T-helper 9 cell (primary cell): ENCODE measurements at places on chromosomes 12 and 14.

- no peak for DNase-seq
Measured at GRCh38 chr12:93798279-93799151, 121.3 kb downstream of the CRADD start.

GRCh38 chr12:109592905-109593272, 19.3 kb downstream of the MVK start:
- no peak for DNase-seq

- no peak for DNase-seq
Measured at GRCh38 chr12:128852885-128853599, at the start of gene GLT1D1. Gene GLT1D1, plus strand, starts transcription at chr12:128853478. Its CDS starts 104 bp downstream, at chr12:128853582.

- DNase-seq: no peak
Measured at GRCh38 chr14:71005076-71005475, 97.8 kb downstream of the PCNX1 start.

GRCh38 chr12:33628087-33628486, 188.5 kb upstream of the SYT10 start:
- no peak for DNase-seq

- no peak for DNase-seq
Measured at GRCh38 chr12:45112306-45112705, 61.4 kb upstream of the DBX2 start.

GRCh38 chr14:31858868-31859267, 218.2 kb upstream of the ARHGAP5 start:
- no peak for DNase-seq

GRCh38 chr14:42353315-42353714, 746.6 kb downstream of the LRFN5 start:
- no peak for DNase-seq

DNA sequence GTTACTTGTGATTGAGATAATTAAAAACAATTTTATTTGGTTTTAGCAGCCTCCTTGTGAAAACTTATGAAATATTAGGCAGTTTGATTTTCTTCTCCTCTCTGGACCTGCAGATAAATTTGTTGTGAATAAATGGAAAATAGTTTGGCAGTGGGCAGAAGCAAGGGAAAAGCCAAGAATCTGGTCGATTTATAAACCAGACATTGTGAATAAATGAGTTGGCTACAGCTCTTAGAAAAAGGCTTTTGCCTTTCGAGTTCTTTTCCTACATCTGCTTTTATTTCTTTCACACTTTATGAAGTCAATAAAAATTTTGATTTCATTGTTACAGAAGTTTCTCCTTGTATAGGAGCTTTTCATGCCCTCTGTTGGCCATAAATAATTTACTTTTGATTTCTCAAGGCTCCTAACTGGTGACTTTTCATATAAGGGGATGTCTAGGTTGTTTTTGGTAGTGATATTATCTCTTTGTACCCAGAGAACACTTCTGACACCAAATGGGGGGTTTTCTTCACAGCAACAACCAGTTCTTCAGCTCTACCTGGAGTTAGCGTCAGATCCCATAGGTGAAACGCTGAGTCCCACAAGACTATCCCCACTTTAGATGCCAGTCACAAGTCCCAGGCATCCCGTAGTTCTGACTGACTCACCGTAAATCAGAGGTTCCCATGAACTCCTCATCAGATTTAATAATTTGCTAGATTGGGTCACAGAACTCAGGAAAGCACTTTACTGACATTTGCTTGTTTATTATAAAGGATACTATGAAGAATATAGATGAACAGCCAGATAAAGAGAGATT, 136.5 kb upstream of the DNM1L start:
- no peak for DNase-seq

DNA sequence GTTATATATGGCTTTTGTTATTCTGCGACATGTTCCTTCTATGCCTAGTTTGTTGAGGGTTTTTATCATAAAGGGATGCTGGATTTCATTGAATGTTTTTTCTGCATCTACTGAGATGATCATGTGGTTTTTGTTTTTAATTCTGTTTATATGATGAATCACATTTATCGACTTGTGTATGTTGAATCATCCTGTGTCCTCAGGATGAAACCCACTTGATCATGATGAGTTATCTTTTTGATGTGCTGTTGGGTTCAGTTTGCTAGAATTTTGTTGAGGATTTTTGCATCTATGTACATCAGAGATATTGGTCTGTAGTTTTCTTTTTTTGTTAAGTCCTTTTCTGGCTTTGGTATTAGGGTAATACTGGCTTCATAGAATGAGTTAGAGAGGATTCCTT, 291.2 kb downstream of the AKAP6 start:
- no peak for DNase-seq

DNA sequence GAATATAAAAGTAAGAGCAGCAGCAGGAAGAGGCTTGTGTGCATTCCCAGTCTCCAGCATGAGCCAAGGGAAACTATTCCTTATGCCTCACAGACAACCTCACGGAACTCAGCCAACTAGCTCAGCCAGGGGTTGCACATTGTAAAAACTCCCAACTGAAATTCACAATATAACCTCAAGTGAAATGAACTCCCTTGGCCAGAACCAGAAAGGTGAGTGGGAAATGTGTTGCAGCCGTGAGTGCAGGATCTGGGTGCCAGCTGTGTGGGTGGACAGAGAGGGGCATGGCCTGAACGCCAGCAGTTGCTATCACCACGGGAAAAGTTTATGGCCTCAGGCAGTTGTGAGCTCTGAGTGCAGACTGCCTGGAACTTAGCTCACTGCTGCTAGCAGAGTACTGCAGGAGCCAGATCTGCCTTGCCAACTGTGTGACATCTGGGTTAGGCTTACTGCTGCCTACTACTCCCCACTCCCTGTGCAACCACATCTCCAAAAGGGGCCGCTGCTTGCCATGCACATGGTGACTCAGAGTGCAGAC, 2.3 kb upstream of the CLEC1A start:
- DNase-seq: no peak

GRCh38 chr14:26286913-26287205, 311.0 kb downstream of the NOVA1 start:
- DNase-seq: no peak

GRCh38 chr14:58638231-58639197, 752 bp downstream of the DACT1 start:
- DNase-seq: no peak

DNA sequence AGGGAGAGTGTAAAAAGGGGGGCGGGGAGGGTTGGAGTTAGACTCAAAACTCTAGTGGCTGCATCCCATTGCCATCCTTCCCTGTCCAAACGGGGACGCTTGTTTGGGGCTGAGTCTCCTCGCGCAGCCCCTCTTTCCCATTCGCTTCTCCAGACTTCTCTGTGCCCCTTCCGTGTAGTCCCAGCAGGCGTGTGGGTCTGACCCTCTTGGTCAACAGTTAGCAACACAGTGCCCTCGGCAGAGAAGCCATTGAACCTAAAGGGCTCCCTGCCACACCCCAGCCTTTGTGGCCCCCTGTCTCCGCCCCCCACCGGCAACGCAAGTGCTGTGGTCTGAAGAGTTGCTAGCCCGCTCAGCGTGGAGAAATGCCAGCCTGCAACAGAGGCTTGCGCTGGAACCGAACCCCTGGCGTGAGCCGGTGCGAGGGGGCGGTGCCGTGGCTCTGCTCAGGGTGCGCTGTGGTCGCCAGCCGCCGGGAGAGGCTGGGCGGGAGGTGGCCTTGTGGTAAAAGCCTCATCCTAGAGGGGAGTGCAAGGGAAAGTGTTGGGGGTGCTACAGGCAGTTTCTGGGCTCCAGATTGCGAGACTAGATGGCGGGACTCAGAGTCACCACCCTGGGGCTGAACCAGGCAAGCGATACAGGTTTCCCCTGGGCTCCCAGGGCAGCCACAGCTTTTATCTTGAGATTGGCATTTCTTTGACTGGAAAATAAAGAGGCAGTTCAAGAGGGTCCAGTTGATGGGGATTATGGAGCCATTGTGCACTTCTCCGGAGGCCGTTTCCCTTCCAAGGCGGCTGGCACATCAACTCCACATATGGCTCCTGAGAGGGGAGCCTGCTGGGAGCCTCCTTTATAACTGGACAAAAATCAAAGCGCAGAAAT, 2.1 kb downstream of the PLXNC1 start:
- DNase-seq: peak; percentile 8

DNA sequence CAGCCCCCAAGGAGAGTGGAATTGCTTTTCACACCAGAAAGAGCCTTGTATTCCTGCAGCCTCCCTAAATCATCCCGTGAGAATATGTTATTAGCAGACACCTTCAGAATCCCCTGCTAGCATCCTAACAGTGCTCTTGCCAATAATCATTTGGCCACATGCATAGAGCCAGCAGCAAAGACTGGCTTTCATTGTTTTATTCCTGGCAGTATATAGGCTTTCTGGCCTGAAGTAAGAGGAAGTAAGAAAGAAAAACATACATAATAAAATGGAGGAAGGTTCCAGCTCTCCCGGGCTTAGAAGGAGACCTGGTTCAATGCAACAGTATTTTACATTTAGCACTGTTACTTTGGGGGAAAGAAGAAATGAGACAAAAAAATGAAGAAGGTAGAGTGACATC, 176.7 kb upstream of the ATF7IP start:
- no peak for DNase-seq
